ENCODE measurements at places on chromosomes 3 and 15. TPM values are rescaled to one million over a fixed set of nuclear protein-coding genes. Genes with fewer than 3 reads are reported as not detected.

ACKR2 gene
- total RNA-seq: 0.85 TPM

ERICH6 gene
- not detected for total RNA-seq

SEMA3G gene
- total RNA-seq: not detected

LRRC49 gene
- total RNA-seq: not detected

RLBP1 gene
- not detected for total RNA-seq

ALDH1L1 gene
- total RNA-seq: 1.5 TPM

GOLGA8S gene
- not detected for total RNA-seq

THPO gene
- 0.62 TPM for total RNA-seq

TMEM207 gene
- not detected for total RNA-seq

DNA sequence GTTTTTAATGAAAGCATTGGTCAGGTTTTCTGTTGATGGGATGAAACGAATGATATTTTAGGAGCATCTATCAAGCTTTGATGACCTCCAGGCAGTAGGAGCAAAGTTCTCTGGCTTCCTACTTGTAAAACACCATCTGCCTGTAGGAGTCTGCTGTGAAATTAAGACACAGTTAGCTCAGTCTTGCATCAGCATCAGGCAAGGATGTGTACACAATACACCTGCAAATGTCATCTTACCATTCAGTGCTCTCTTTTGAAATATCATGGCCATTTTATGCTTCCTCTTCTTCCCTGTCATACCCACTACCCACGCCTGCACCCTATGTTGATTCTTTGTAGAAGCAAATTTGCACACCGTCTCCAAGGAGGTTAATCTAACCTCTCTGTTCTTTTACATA is 38.2 kb downstream of the B3GALNT1 start:
- no peak overlapping the region for H3K4me3 ChIP-seq
- no peaks in the 10 kb centered on the region for H3K4me1 ChIP-seq
- no peak overlapping the region for H3K27ac ChIP-seq

DNA sequence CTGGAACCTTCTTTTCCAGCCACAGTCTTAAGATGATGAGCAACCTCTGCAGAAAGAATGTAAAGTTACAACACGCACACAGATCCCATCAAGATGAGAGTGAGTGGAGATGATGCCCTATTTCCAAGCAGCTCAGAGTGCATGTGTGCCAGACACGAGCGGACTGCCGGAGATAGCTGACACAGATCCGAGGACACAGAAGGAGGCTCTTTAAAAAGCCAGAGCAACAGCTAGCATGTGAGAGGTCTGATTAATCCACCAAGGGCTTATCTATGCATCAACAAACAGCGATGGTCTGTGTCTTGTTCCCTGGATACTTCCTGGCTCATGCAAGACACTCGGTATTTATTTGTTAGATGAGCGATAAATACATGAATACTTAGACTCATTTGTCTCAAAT is 128.6 kb upstream of the DLG1 start:
- H3K27me3 ChIP-seq: peaks cover 53% of the 10 kb centered on the region
- H3K4me1 ChIP-seq: peaks cover 15% of the 10 kb centered on the region
- no peak overlapping the region for H3K27ac ChIP-seq
- H3K36me3 ChIP-seq: no peaks in the 10 kb centered on the region

DNA sequence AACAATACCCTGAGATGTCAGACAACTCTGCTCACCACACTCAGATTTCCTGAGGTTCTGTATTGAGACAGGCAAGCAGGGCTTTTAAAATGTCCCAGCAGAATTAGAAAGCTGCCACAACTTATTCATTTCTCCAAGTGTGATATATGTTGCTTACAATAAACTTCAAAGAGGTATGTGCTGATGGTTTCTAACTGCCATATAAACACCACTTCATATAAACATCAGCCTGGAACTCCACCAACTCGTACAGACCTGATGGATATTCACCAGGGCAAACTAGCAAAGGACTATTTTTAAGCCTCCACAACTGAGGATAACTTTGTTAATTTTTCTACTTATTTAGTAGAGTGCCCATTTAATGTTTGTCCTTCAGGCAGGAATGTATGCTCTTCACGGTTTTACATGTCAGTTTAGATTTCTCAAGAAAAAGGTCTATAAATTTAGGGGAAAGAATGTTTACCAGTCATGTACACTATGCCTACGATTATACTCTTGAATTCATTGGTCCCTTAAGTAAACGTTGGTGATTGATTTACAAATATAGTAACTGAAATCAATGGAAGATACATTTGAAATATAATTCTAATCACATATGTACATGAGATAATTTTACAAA is 109.6 kb upstream of the ABI3BP start:
- H3K27ac ChIP-seq: no peak overlapping the region
- no peaks in the 10 kb centered on the region for H3K4me1 ChIP-seq
- no peaks in the 10 kb centered on the region for H3K27me3 ChIP-seq
- DNase-seq: no peak

DNA sequence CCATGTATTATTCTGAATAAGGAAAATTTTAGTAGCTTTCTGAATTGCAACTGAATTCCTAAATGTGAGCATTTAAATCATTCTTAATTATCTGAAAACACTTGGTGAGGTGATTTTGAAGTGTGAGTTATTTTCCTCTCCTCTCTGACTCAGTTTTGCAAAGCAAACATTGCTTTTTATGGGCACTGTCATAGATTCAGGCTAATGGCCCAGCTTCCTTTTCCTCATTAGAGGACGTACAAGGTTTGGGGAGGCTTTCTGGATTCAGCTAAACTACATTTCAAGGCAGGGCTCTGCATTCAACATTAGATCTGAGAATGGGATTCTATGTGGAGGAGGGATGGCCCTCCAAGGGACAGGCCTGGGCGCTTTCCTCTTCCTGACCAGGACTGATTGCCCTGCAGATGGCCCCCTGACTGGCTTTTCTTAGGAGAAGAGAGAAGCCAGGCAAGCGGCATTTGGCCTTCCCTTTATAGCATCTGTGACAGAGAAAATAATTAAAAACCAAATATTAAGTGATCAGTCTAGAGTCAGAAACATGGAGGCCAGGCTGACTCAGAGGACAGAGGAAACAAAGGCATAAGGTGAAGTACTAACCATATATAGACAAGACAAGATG is 53.0 kb upstream of the STXBP5L start:
- no peaks in the 10 kb centered on the region for H3K4me1 ChIP-seq
- H3K27ac ChIP-seq: no peak overlapping the region
- H3K27me3 ChIP-seq: no peaks in the 10 kb centered on the region
- H3K4me3 ChIP-seq: no peak overlapping the region
- no peak for DNase-seq

GRCh38 chr3:50606596-50606995 is 5.0 kb downstream of the CISH start:
- DNase-seq: no peak
- H3K27ac ChIP-seq: peak overlapping the region; percentile 85
- H3K4me1 ChIP-seq: peaks cover 52% of the 10 kb centered on the region
- peak overlapping the region; percentile 87 for H3K4me3 ChIP-seq

DNA sequence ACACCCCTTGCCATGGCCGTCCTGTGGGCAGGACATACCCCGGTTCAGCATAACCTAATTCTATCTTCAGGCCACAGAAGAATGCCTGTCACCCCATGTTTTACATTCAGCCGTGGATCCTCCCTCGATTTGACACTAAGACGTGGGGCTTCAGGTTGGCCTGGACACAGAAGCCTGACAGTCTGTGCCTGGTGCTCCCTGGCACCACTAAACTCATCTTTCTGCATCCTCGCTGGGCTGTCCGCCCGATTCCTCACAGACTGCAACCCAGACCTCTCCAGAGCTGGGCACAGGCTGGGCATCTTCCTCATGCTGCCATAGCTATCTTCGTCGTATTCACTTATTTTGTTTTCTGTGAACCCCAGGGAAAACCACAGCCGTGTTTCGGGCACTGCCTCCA is 117.8 kb upstream of the IQSEC1 start:
- H3K27ac ChIP-seq: no peak overlapping the region
- H3K27me3 ChIP-seq: peaks cover 79% of the 10 kb centered on the region
- H3K4me1 ChIP-seq: no peaks in the 10 kb centered on the region
- no peak overlapping the region for H3K4me3 ChIP-seq
- no peak for DNase-seq

GRCh38 chr15:93072411-93073394 is 16.3 kb downstream of the RGMA start:
- peak; percentile 74 for DNase-seq
- no peaks in the 10 kb centered on the region for H3K4me1 ChIP-seq
- no peak overlapping the region for H3K4me3 ChIP-seq
- H3K36me3 ChIP-seq: no peaks in the 10 kb centered on the region

DNA sequence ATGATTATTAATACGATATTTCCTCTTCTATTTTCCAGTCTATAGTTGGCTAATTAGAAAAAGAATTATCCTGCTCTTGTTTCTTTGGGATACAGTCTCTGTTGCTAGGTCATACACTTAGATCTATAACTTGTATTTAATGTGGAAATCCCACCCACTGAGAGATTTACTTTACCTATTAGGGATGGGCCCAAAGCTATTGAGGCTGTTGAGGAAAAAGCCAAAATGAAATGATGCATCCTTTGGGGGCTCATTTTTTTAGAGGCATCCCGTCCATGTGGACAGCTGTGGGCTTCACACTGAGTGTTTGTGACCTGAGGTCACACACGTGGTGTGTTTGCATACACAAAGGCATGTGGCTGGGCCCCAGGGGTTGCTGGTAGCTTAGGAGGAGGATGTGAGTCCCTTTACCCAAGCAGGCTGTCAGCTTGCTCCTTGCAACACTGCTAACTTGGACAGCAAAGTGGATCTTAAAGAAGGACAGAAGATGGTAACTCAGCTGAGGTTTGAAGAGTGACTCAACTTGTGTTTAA is 477.4 kb downstream of the AGBL1 start:
- H3K36me3 ChIP-seq: no peaks in the 10 kb centered on the region
- no peak overlapping the region for H3K27ac ChIP-seq
- DNase-seq: no peak
- H3K4me1 ChIP-seq: no peaks in the 10 kb centered on the region
- H3K4me3 ChIP-seq: no peak overlapping the region

DNA sequence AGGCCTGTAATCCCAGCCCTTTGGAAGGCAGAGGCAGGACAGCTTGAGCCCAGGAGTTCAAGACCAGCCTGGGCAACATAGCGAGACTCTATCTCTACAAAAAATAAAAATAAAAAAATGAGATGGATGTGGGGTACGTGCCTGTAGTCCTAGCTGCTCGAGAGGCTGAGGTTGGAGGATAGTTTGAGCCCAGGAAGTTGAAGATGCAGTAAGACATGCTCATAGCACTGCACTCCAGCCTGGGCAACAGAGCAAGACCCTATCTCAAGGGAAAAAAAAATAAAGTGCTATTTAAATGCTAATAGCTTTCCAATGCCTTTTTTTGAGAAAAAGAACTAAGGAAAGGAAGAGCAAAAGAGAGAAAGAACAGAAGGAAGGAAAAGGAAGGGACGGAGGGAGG is 94.5 kb downstream of the MAGI1 start:
- H3K4me1 ChIP-seq: no peaks in the 10 kb centered on the region
- no peak overlapping the region for H3K4me3 ChIP-seq

GRCh38 chr3:169813278-169813677 is 574 bp upstream of the LRRC34 start:
- H3K4me1 ChIP-seq: no peaks in the 10 kb centered on the region
- H3K27ac ChIP-seq: no peak overlapping the region
- H3K36me3 ChIP-seq: no peaks in the 10 kb centered on the region
- peaks cover 4% of the 10 kb centered on the region for H3K27me3 ChIP-seq
- DNase-seq: no peak

- H3K27me3 ChIP-seq: peaks cover 17% of the 10 kb centered on the region
- no peaks in the 10 kb centered on the region for H3K36me3 ChIP-seq
- H3K4me3 ChIP-seq: no peak overlapping the region
- DNase-seq: no peak
Measured at GRCh38 chr15:93088200-93088980, 621 bp downstream of the RGMA start.

- no peaks in the 10 kb centered on the region for H3K4me1 ChIP-seq
- no peaks in the 10 kb centered on the region for H3K27me3 ChIP-seq
- H3K36me3 ChIP-seq: no peaks in the 10 kb centered on the region
- no peak for DNase-seq
- H3K27ac ChIP-seq: no peak overlapping the region
- H3K4me3 ChIP-seq: no peak overlapping the region
Measured at GRCh38 chr3:188361888-188362287, 207.9 kb downstream of the LPP start.

DNA sequence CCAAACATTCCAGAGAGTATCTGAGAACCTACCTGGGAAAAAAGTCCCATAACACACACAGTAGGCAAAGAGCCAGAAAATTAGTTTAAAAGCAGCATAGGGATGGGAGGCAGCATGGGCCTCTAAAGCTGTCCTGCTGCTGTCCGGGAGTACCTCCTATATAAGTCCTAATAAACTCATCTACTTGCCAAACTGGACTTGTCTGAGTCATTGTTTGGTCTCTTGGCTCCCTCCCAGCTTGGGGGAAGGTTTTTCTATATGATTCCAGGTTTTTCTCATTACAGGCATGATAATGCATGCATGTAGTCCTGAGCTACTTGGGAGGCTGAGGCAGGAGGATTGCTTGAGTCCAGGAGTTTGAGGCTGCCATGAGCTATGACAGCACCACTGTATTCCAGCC is 17.5 kb upstream of the HACD2 start:
- H3K27ac ChIP-seq: no peak overlapping the region
- peaks cover 3% of the 10 kb centered on the region for H3K4me1 ChIP-seq
- H3K36me3 ChIP-seq: no peaks in the 10 kb centered on the region

DNA sequence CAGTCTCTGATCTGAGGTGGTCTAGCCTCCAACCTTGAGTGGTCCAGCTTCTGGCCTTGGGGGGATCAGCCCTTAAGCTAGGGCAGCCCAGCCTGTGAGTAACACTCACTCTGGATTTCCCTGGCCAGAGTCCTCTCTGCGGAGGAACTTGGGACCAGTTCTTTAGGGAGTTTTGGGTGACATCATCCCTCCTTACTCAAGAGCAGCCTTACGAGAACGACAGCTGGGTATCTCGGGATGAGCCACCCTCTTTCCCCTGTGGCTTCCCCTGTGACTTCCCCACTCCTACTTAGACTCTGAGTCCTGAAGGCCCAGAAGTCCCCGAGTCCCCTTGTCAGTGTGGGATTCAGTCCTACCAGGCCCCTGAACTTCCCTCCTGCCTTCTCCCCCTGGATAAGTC is 10.2 kb upstream of the PLXND1 start:
- DNase-seq: no peak
- no peak overlapping the region for H3K27ac ChIP-seq
- no peaks in the 10 kb centered on the region for H3K27me3 ChIP-seq
- no peaks in the 10 kb centered on the region for H3K36me3 ChIP-seq
- H3K4me3 ChIP-seq: no peak overlapping the region

DNA sequence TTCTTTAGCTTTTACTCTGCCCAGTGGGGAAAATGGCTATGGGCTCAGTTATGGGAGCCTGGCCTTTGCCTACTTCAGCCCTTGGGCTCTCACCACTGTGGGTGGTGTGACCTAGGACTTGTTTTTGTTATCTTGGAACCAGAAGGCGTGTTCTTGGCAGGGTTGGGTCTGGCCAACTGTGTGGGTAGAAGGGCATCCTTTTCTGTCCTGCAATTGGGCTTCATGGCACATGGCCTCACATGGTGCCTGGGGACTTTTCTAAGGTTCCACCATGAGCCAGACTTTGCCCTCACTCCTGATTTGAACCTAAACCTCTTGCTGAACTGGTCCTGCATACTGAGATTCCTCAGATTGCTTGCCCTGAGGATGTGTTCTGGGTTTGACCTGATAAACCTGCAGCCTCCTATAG is 1.7 kb downstream of the GLYCTK start:
- H3K4me3 ChIP-seq: no peak overlapping the region
- no peak for DNase-seq
- peaks cover 4% of the 10 kb centered on the region for H3K36me3 ChIP-seq
- no peaks in the 10 kb centered on the region for H3K27me3 ChIP-seq
- no peak overlapping the region for H3K27ac ChIP-seq
- H3K4me1 ChIP-seq: peaks cover 13% of the 10 kb centered on the region

GRCh38 chr3:147906285-147906684 is 497.1 kb downstream of the ZIC1 start:
- no peak for DNase-seq
- H3K27me3 ChIP-seq: no peaks in the 10 kb centered on the region
- no peaks in the 10 kb centered on the region for H3K36me3 ChIP-seq
- H3K4me3 ChIP-seq: no peak overlapping the region
- no peaks in the 10 kb centered on the region for H3K4me1 ChIP-seq

Measured in K562 (cell line).